ENCODE measurements at places on chromosomes 12 and 14. TPM values are rescaled to one million over a fixed set of nuclear protein-coding genes. Genes with fewer than 3 reads are reported as not detected.
A peak's percentile ranks its signal among the peaks of the same experiment; 100 is the strongest.

DNA sequence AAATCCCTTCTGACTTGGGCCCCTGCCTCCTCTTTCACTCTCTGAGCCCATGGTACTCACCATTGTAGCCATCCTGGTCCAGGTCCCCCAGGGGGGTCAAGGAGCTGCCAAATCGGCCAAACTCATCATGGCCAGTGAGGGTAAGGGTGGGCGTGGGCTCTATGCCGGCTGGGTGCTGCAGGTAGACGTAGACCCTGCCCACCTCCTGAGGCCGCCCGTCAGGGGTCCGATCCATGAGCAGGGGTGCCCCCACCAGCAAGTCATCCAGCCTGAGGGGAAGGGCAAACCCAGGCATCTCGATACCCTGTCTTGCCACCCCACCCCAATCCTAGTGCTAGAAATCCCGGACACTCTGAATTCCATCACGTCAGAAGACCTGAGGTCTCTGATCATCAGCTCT is 14.0 kb downstream of the ITGA5 start:
- DNase-seq: no peak

GRCh38 chr12:90366286-90366685 is 588.7 kb downstream of the CCER1 start:
- DNase-seq: no peak

DNA sequence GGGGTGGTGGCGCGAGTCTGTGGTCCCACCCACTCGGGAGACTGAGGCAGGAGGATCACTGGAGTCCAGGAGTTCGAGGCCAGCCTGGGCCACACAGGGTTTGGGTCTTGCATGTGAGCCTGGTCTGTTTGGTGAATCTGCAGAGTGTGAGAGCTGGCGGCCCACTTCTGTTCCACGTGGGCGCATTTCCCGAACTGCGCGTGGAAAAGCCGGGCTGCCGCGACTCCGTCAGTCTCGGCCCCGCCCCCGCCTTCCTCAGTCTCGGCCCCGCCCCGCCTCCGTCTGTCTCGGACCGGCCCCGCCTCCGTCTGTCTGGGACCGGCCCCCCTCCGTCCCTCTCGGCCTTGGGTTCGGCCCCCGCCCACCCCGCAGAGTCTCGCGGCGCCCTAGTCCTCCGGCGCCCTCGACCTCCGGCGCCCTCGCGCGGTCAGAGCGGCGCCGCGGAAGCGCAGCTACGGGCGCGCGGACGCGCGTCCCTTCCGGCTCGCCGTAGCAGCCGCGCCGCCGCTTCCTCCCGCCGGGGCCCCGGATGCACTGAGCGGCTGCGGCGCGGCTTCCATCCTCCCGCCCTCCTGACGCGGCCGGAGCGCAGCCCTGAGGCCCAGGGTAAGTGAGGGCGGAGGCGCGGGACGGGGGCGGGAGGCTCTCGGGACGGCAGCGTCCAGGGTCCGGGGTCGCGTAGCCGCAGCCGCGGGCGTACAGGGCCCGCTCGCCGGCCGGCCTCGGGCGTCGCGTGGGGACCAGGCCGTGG is at the start of gene EP400:
Gene EP400, plus strand, starts transcription at position 512 of the 751 bp plus-strand sequence. CDS start 10,678 bp downstream, outside the sequence.
- DNase-seq: peak; percentile 94

DNA sequence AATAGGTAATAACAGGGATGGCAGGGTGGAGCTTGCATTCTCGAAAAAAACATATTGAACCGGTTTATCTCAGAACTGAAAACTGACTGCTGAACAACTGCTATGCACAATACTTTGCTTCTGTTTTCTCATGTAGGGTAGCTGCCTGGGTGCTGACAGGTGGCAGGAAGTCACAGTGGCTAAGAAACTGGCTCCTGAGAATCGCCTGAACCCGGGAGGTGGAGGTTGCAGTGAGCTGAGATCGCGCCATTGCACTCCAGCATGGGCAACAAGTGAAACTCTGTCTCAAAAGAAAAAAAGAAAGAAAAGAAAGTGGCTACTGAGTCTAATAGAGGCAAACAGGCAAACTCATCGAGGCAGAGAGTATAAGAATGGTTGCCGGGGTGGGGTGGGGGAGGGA is 113.1 kb downstream of the CCDC60 start:
- no peak for DNase-seq

- DNase-seq: no peak
Measured at GRCh38 chr14:48983351-48983888, 602.8 kb downstream of the RPS29 start.

GRCh38 chr12:42482041-42482747 is 107.4 kb downstream of the PRICKLE1 start:
- no peak for DNase-seq

DNA sequence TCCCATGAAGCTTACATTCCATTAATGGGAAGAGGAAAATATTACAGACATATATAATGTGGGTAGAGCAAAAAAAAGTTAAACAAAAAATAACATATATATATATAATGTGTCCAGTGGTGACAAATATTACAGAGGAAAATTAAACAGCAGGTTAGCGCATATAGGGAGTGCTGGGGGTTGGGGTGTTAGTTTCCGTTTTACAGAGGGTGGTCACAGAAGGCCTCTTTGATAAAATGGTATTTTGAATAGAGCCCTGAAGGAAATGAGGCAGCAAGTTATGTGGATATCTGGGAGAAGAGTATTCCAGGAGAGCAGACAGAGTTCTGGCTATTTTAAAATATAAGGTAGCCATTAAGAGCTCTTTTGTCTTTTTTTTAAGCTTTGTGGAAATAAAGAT is 73.2 kb downstream of the DCAF5 start:
- no peak for DNase-seq

GRCh38 chr14:56333359-56334292 is 215.4 kb downstream of the PELI2 start:
- DNase-seq: no peak

GRCh38 chr14:94051779-94052178 is 25.6 kb downstream of the OTUB2 start:
- DNase-seq: peak; percentile 9

DNA sequence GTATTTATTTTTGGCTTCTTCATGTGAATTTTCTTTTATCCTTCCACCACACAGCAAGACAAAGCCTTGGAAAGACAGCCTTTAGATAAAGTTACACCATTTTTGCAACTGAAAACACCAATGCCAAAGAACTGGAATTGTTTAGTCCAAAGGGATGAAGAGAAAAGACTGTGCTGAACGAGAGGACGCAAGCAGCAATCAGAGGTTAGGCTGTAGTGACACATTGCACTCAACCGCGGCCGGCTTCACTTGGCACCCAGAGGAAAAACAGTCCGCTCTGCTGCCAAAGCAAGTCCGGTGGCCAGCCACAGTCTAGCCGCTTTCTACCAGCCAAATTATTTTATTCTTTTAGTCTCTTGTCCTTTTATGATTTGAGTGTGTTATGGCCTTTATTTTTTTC is 49.1 kb upstream of the KCNJ8 start:
- no peak for DNase-seq

- no peak for DNase-seq
Measured at GRCh38 chr12:8912914-8913313, 1.4 kb upstream of the PHC1 start.

DNA sequence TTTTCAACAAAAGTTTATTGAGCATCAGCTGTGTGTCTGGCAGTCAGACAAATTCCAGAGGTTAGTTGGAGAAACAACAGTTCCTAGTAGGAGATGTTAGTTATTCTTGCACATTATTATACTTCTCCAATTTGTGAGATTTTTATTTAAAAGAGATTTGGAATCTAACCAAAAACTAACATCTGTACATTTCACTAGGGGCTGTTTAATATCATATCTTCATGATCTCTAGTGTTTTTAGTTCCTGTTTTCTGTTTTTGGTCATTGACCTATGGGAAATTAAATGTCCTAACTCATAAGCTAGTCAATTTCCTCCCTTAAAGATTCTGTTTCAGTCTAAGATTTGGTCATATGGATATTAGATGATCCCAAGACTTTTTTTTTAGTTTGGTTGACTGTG is 34.1 kb upstream of the KLHDC2 start:
- no peak for DNase-seq

- no peak for DNase-seq
Measured at GRCh38 chr12:114032801-114033200, 66.7 kb upstream of the RBM19 start.

- DNase-seq: no peak
Measured at GRCh38 chr12:105378911-105379310, 48.4 kb downstream of the C12orf75 start.

GRCh38 chr14:91302391-91302790 is 57.9 kb upstream of the GPR68 start:
- DNase-seq: no peak

DNA sequence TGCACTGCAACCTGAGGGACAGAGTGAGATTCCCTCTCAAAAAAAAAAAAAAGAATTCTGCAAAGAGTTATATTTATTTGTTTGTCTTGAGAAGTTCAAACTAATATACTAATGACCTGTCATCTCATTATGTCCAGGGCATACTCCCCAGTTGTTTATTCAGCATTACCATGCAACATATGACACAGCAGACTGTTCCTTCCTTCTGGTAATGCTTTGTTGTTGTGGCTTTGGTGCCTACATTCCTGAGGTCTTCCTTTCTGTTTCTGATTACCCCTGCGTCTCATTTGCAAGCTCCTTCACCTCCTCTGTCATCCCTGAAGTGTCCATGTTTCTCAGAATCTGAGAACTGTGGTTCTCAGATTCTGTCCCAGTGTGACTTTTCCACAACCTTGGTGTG is 55.3 kb downstream of the DERA start:
- no peak for DNase-seq

GRCh38 chr12:70451528-70451927 is 85.4 kb downstream of the KCNMB4 start:
- no peak for DNase-seq

- DNase-seq: no peak
Measured at GRCh38 chr14:69013943-69014782, 35.1 kb upstream of the ACTN1 start.

- no peak for DNase-seq
Measured at GRCh38 chr14:54813081-54813480, 89.5 kb downstream of the GCH1 start.

- no peak for DNase-seq
Measured at GRCh38 chr12:100448656-100449055, 25.0 kb upstream of the NR1H4 start.

DNA sequence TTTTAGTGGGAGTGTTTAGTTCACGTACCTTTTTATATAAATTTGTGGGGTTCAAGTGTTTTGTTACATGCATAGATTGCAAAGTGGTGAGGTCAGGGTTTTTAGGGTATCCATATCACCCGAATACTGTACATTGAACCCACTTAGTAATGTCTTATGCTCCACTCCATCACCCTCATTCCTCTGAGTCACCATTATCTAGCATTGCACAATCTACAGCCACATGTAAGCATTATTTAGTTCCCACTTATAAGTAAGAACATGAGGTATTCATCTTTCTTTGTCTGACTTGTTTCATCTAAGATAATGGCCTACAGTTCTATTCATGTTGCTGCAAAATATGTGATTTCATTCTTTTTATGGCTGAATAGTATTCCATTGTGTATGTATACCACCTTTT is 583.7 kb upstream of the LRFN5 start:
- DNase-seq: no peak

GRCh38 chr12:78385541-78385940 is 479.0 kb upstream of the SYT1 start:
- no peak for DNase-seq

DNA sequence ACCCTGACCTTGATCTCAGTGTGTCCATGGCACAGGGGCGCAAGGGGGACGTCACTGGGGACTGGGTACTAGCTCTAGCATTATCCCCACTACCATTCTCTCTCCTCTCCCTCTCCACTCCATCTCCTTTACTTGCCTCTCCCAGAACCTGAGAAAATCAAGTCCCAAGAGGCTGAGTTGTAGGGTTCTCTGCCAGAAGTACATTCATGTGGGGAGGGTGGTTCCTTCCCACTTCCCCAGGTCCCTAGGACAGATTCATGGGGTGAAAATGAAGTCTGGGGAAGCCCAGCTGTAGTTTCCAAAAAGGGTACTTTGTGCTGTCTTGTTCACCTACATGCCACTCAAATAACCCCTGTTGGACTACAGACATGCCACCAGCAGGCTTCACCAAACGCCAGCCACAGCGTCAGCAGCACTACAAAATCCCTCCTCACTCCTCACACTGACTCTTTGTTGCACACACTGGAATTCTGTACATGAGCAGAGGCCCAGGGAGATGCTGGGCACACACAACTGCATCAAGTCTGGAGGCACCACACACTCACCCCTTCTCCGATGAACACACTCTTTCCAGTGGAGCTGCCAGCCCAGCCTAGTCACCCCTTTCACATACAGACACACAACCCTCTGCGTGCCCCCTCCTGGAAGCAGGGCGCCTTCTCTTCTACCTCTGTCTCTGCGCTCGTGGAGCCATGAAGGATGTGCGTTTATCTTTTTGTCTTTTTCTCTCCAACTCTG is 6.9 kb downstream of the RARG start:
- no peak for DNase-seq

DNA sequence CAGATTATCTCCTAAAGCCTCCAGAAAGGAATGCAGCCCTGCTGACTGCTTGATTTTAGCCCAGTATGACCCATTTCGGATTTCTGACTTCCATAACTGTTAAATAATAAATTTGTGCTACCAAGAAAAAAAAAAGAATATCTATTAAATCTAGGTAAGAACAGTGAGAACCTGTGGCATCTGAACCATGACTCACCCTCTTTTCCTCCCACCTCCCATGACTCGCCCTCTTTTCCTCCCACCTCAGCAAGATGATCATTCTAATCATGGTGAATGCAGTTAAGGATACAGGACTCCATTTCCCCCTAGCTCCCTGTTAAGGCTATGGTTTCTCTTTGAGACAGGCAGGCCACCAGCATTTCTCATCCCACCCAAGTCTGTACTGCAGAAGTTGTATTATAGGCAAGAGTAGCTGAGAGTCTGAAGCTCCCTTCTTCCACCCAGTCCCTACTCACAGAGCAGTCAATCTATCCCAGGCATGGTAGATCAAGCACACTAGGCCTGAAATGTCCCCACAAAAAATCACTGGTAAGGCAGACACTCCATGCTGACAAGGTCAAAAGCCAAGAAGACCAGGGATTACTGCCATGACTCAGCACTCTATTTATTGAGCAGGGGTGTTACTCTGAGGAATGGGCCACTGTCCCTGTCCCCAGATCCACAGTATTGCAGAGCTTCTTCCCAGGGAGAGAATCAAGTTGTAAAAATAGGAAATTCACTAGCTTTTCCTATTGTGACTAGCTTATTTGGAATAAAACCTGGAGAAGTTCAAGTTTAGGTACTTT is 188.9 kb downstream of the ADAMTS20 start:
- DNase-seq: no peak

GRCh38 chr14:68928770-68929550 is 50.1 kb downstream of the ACTN1 start:
- no peak for DNase-seq

Gene TMEM106C
- total RNA-seq: 139 TPM

Gene SLC16A7
- 20.4 TPM for total RNA-seq

Gene ACSM4
- not detected for total RNA-seq

Gene YLPM1
- total RNA-seq: 55.4 TPM

Gene RD3L
- total RNA-seq: not detected

Gene DTX1
- total RNA-seq: not detected

Gene JPH4
- not detected for total RNA-seq

Gene SYNDIG1L
- not detected for total RNA-seq

Gene RPS6KL1
- total RNA-seq: 3.8 TPM

Gene NGB
- not detected for total RNA-seq

Gene SSPN
- total RNA-seq: not detected

Gene COA8
- 27.5 TPM for total RNA-seq

Gene CLEC2A
- total RNA-seq: not detected
